ENCODE measurements at places on chromosomes 5 and 9. TPM values are rescaled to one million over a fixed set of nuclear protein-coding genes. Genes with fewer than 3 reads are reported as not detected.

OGN gene
- 69.8 TPM for total RNA-seq

TAF11L5 gene
- 2.0 TPM for total RNA-seq

DMRTA1 gene
- total RNA-seq: 1.2 TPM

IFNB1 gene
- not detected for total RNA-seq

CTSV gene
- 1.5 TPM for total RNA-seq

SNCAIP gene
- total RNA-seq: 42.3 TPM

GRCh38 chr9:129419382-129419899, 201.5 kb downstream of the C9orf50 start:
- no peak for ATAC-seq

DNA sequence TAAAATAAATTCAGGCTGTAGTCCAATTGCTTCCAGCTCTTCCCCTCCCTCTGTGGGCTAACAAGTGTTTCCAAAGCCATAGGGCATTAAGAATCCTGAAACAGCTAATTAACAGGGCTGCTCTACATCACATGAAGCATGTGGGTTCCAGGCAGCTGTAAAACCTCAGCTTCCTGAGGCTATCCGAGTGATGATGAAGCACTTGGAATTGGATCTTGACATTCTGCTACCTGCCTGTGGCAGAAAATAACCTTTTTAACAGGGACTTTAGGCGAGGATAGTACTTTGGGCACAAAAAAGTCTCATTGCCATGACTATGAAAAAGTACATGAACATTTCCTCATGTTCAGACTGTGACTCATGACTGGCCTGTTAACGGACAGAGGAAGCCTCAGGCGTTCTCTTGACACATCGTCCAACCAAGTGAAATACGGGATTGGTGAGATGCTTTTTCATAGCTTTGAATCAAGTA, 107.2 kb downstream of the PDE4D start:
- ATAC-seq: no peak

GRCh38 chr5:36664766-36665165, 58.4 kb downstream of the SLC1A3 start:
- ATAC-seq: no peak

DNA sequence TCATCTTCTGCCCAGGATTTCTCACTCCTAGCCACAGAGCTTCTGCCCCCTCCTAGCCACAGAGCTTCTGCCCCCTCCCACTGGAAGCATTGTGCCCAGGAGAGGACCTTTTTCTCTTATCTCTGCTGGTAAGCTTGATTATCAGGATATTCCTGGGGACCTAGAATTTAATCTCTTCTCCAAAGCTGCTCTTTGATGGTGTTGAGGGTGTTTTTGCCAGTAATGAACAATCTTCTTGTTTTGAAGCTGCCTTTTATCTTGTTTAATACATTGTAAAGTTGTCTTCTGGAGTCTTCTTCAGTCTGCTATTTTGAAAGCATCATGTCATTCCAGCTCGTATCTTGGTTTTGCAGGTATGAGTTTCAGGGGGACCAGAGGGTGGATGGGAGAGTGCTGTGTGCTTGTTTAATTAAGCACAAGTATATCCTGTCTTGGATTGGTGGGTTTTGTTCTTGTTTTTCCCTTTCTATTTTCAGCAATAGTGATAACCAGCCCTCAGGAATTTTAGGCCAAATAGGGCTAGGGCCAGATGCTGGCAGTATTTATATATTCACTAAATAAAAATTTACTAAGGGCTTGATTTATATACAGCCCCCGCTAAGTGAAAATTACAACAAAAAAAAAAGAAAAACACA, 214.0 kb upstream of the DMRT1 start:
- ATAC-seq: no peak

GRCh38 chr9:73133921-73134407, 17.7 kb upstream of the ANXA1 start:
- ATAC-seq: peak; percentile 84

DNA sequence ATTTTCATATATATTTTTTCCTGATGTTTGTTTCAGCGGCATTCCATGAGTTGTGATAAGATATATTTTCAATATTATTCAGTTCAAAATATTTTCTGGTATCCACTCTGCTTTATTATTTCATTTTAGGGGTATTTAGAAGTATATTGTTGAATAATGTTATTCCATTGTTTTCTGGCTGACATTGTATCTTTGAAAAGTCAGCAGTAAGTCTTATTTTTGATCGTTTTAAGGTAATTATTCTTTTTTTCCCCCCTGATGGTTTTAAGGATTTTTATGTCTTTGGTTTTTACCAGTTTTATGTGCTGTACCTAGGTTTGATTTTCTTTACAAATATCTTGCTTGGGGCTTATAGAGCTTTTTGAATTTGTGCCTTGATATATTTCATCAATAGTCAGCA, 6.6 kb upstream of the GLRA1 start:
- no peak for ATAC-seq

- ATAC-seq: peak; percentile 59
Observed at GRCh38 chr5:74519161-74519571, 121.4 kb downstream of the ENC1 start.

DNA sequence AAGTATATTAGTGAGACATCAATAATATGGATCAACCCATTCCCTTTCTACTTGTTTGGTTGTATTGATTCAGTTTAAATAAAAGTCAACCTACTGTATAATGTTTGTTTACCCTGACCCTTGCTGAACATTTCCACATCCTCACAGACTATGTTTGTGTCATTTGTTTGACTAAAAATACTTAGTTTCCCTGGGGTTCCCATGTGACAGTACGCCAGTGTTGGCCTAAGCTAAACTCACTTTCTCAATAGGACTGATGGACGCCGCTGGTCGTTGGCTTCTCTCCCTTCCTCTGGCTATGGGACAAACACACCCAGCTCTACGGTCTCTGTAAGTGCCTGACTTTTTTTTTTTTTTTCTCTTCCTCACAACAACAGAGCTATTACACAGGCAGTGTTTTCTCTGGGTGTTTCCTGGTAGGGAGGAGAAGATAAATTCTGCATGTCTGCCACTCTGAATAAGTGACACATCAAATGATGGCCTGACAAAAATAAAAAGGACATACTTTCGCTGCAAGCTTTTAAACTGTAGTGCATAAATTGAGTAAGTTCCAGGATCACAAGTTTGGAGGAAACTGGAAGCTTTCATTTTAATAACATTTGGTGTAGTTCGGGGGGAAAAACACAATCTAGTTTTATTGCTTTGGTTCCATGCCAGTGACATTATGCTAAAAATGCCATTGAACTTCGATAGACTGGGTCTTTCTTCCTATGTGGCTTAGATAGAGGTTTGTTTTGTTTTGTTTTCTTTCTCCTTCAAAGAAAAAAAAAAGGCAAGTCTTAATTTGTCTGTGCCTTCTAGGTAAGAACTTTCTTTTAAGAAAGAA, 101.0 kb downstream of the CD180 start:
- ATAC-seq: peak; percentile 53

DNA sequence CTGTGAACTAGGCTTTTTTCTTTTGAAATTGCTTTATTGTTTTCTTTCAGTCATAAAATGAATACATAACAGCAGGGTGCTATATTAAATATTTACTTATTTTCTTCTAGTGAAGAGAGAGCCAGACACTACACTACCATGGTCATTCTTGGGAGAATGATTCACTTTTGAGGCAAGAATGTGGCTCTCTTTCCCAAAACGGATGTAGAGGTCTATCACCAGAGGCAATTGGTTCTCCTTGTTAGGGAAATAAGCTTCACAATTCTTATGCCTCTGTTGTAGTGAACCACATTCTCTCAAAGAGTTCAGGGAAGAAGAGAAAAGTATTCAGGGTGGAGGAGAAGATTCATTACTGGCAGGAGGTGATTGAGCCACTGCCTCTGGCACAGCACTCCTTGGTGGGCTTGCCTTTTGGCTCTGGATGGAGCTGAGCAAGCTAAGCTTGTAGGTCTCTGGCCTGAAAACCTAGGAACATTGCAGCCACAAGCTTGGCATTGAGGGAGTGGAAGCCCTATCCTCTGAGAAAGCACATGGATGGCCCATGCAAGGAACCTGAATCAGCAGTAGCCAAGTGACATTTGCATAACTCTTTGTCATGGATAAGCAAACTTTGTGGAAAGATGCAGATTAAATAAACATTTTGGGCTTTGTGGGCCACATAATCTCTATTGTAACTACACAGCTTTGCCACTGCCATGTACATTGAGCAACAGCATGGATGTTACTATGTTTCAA, 179.0 kb upstream of the TNC start:
- ATAC-seq: peak; percentile 54

GRCh38 chr9:110092792-110093191, 115.2 kb downstream of the C9orf152 start:
- no peak for ATAC-seq

Data from motor neuron (in vitro differentiated cells).